NCI-H1092 treated with DMSO at 0.1 percent for 48 hours (cell line): ENCODE measurements at places on chromosomes 3 and 15.

- peak; percentile 29 for DNase-seq
Observed at GRCh38 chr3:36944641-36945270, at the start of gene TRANK1. TSS of gene TRANK1 (minus strand) at chr3:36945054. CDS start at chr3:36944809, 245 bp downstream.

- no peak for DNase-seq
Observed at GRCh38 chr3:54087581-54088410, 34.6 kb upstream of the CACNA2D3 start.

DNA sequence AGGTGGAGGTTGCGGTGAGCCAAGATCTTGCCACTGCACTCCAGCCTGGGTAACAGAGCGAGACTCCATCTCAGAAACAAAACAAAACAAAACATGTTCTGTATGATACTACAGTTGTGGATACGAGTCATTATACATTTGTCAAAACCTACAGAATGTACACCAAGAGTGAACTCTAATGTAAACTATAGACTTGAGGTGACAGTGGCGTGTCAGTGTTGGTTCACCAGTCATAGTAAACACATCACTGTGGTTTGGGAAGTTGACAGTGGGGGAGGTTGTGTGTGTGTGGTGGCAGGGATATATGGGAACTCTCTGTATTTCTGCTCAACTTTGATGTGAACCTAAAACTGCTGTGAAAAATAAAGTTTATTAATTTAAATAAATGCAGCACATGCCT lies 33.0 kb upstream of the GNB5 start:
- DNase-seq = no peak

- peak; percentile 55 for DNase-seq
Observed at GRCh38 chr3:40580494-40581091, 55.8 kb downstream of the ZNF621 start.

GRCh38 chr15:31344266-31344665 lies 17.6 kb downstream of the KLF13 start:
- DNase-seq = no peak

DNA sequence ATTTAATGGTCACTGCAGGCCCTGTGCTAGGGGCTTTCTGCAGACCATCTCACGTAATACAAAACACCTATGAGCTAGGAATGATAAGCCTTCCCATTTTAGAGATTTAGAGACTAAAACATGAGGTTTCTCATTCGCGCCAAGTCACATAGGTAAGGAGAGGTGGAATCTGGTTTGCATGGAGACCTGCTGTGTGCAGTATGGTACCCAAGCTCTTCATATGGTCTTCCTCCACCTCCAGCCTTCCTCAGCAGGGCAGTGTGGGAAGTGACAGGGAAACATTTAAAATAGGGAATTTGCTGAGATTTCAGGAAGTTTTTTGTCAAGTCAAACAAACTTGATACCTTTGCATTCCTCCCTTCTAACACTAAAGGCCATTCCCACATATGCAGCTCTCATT lies 337.6 kb downstream of the IL20RB start:
- no peak for DNase-seq

- no peak for DNase-seq
Observed at GRCh38 chr3:155402656-155403055, 109.2 kb upstream of the STRIT1 start.

DNA sequence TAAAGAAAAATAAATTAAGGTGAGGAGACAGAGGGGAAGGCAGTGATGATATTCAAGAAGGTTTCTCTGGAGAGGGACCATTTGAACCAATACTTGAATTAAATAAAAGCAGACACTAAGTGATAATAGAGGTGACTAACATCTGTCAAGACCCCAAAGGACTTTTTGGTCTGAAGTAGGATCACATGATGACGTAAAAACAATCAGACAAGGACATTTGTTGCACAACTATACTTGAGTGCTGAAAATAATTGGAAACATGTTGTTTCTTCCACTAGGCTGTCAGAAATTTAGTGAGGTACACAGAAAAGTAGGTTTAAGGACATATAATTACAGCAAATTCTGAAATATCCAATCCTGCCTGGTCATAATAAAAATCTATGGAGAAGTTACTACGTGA lies 179.5 kb downstream of the WNT5A start:
- DNase-seq = no peak

DNA sequence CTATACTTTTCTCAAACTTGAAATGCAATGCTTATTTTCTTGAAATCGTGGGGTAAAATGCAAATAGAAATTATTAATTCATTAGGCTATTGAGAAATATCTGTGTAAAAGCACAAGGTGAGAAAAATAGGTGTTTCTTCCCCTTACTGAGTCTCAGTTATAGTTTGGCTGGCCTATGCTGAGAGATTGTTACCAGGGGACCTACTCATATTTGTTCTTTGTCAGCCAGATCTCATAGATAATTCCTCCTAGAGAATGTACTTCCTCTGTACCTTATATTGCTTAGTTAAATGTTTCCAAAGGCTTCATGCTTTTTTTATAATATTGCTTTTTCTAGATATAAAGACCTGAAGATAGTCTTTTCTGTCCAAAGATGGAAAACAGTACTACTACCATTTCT lies 60.0 kb upstream of the TRPC1 start:
- no peak for DNase-seq

GRCh38 chr3:78725703-78726246 lies 1042.0 kb downstream of the ROBO1 start:
- DNase-seq = no peak

DNA sequence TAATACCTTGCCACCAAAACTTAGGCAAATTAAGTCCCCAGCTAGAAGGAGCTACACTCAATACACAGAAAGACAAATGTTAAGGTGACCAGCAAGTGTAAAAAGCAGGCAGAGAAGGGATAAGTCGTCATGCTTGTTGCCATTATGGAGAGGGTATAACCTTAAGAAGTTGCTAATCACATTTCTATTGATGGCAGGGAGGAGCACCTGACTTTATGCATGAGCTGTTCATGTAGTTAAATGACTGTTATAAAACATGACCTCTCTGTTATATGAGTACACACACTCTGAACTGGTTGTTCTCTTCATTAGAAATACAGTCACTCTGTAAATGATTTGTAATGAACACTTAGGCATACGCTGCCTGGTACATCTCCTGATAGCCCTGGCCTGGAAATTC lies 6.6 kb upstream of the CCNL1 start:
- no peak for DNase-seq

GRCh38 chr3:195236801-195237570 lies 34.0 kb downstream of the XXYLT1 start:
- no peak for DNase-seq

DNA sequence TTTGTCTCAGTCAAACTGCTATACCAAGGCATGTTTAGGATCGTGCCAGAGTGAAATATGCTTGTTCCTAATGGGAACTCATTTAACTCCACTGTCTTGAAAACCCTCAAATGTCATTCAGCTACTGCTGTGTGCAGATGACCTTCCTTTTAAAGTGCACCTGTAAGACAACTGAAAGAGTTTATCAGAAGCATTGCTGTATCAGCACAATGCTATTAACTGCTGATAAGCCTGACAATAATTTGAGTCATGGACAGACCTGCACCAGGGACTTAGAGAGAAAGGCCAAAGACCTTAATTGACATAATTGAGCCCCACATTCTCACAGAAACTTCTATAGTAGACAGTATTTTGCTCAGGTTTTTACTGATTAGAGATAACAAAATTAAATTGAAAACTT lies 557.9 kb downstream of the DIPK2A start:
- DNase-seq = no peak

DNA sequence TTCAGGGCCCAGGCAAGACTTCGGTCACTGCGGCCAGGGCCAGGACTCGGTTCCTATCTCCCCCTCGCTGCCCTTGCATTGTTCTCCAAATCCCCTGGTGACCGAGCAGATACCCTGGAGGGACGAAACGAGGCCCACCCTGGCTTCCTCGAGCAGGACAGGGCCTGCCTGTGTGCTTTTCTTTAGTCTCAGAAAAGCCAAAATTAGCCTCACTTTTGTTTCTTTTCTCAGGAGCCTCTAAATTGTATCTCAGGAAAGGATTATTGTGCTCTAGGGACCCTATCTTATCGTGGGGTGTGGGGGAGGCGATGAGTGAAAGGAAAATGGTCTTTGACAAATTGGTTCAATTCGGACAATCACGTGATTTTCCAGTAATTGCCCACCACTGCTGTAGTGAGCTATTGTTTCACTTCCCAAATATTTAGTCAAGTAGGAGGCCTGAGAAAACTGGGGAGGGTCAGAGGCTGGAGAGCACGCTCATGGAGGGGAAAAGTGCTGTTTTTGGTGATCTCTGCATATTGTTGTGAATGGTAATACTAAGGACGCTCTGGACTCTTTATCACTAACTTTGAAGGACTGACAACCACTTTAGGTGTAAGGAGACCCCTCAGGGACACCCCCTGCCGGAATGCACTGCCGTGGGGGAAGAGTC lies 61.6 kb downstream of the TMEM44 start:
- DNase-seq = no peak

DNA sequence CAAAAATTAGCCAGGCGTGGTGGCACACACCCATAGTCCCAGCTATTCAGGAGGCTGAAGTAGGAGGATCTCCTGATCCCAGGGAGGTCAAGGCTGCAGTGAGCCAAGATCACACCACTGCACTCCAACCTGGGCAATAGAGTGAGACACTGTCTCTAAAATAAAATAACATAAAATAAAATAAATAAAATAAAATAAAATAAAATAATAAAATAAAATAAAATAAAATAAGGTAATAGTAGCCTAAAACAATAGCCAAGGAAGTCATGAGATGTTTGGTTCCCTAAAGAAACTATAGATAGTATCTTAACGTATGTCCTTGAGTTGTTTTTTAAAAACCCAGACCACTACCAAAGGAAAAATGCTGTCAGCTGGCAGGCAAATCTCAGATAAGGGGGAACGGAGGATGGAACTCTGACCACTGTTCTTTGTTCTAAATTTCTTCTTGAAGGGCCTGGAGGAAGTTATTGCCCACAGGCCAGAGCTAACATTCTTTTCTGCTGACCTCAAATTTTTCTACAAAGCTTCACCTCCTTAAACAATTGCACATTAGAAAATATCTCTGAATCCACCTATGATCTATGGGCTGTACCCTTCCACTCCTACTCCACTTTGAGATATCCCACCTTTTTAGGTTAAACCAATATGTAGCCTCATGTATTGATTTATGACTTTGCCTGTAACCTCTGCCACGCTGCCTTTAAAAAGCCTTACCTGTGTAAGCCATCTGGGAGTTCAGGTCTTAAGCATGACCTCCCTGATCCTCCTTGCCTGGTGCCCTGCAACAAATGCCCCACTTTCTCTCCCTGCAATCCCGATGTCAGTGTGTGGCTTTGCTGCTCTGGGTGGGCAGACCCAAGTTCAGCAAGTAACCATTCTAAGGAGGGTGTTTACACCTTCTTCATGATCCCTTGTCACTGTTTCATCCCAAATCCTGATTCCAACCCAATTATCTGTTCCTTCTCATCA lies 126.2 kb upstream of the BHLHE40 start:
- DNase-seq = no peak

- DNase-seq = no peak
Observed at GRCh38 chr3:23994244-23994569, 49.1 kb downstream of the NR1D2 start.

- DNase-seq = no peak
Observed at GRCh38 chr3:157958457-157958856, 147.8 kb downstream of the SHOX2 start.

DNA sequence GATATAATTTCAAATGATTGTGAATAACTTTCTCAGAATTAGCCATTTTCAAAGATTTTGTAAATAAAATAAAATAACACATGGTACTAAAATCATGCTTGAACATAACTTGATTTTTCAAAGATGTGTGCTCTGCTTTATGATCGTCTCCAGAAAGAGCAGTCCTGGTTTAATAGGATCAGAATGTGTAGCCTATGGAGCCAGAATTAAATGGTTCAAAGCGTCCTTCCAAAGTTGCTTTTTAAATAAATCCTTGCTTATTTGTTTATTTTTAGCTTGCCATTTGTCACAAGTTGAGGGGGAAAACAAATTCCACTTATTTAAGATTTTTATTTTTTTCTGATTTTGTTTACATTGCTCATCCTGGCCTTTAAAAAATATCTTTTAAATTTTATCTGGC lies 123.7 kb upstream of the SPRED1 start:
- no peak for DNase-seq

GRCh38 chr3:114707252-114707860 lies 413.5 kb downstream of the TIGIT start:
- no peak for DNase-seq

DNA sequence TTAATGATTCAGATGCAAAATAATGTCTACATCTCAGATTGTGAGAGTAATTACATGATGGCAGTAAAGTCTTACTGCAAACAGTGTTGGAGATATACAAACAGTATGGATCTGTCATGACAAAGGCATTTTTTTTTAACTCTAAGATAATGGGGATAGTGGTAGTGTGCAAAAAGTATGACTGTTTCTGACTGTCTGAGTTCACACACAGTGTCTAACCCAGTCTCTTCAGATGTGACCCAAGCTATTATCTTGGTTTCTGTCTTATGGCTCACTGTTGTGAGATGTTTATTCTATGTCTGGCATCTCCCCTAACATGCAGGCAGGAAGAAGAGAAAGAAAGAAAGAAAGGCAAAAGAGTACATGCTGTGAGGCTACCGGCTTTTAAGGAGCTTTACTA lies 17.0 kb downstream of the RPL39L start:
- DNase-seq = no peak
